Kasumi-1 (cell line): ENCODE measurements at places on chromosomes 2 and 18.

DNA sequence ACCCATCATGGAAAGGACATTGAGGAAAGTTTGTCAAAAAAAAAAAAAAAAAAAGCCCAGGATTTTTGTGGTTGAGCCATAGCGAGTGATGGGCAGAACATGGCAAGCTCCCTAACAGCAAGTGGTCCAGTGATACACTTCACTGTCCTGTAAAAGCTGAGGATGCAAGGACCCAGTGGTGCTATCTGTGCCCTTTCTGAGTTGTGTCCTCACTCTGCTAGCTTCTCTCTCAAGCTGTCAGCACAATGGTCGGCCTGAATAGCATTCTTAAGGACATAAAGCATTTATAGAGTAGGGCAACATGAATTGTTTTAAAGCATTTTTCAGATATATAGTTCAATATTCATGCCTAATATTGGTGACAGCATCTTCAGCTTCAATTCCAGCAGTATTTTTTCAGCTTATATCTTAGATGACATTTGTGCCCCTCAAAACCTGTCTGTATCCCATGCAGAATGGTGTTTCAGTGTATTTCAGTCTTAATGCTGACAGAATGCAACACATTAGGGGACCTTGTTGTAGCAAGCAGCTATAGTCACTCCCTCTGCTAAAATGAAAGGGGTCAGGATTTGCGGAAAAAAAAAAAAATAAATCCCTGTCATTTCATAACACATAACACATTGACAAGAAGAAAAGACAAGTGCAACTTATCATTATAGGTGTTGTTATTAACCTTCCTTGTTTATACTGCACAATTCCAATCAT lies 496.7 kb downstream of the THSD7B start:
- no peak for DNase-seq

GRCh38 chr2:3078684-3079083 lies 298.9 kb downstream of the EIPR1 start:
- DNase-seq, result no peak

DNA sequence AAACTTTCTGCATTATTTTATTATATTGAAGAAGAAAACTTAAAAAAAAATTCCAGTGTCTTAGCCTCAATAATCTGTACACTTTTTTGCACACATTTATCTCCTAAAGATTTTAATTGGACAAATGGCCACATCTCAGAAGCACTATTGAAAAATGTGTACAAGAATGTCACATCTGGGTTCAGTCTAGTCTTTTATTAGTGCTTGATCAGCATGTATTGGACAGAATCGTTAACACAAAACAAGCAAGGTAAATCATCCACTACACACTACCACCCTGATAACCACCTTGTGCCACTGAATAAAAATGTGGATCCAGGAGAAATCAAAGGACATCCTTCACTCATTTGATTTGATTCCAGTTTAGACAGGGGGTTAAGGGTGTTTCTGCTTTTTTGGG lies 554.8 kb downstream of the ARHGAP15 start:
- no peak for DNase-seq

DNA sequence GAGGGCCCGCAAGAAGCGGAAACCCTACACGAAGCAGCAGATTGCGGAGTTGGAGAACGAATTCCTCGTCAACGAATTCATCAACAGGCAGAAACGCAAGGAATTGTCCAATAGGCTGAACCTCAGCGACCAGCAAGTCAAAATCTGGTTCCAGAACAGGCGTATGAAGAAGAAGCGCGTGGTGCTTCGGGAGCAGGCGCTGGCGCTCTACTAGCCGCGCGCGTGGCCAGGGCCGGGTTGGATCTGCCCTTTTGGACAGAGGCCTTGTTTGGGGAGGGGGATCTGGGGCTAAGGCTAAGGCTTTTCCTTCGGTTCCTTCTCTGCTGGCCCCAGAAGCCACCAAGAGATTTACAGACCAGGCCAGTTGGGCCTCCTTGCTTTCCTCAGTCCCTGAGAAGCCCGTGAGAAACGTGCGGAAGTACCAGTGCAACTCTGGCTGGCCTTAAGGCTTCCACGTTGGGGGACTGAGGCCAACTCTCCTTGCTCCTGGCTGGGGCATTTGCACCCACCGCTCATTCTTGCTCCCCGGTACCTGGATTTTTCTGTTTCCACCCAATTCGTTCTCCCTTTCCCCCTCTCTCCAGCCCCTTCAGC lies 1.0 kb downstream of the HOXD12 start:
- no peak for DNase-seq

GRCh38 chr2:239884051-239884405 lies 141.1 kb downstream of the NDUFA10 start:
- no peak for DNase-seq

GRCh38 chr2:220789961-220790360 lies 782.1 kb downstream of the EPHA4 start:
- DNase-seq, result no peak

GRCh38 chr2:9252002-9252357 lies 45.4 kb downstream of the ASAP2 start:
- DNase-seq, result no peak

GRCh38 chr2:233085037-233085838 lies 25.1 kb downstream of the INPP5D start:
- DNase-seq, result no peak

DNA sequence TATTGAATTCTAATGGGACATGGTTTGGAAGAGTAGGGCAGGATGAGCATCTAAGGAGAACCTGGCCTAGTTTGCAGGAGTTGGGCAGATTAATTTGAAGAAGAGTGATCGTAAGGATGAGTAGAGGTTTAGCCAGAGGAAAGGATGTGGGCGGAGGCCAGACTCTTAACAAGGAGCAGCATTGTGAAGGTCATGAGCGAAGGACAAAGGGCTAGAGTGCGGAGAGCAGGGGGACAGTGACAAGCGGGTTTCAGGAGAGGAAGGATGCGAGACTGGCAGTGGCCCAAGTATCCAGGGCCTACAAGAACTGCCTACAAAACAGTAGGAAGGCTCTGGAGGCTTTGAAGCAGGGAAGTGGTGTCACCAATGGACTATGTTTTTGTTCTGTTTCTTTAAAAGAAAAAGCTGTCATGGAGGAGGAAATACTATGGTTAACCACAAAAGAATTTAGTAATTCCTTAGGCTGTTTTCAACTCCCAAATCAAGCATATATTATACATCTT lies 20.1 kb downstream of the SLC66A3 start:
- DNase-seq, result peak; percentile 87

DNA sequence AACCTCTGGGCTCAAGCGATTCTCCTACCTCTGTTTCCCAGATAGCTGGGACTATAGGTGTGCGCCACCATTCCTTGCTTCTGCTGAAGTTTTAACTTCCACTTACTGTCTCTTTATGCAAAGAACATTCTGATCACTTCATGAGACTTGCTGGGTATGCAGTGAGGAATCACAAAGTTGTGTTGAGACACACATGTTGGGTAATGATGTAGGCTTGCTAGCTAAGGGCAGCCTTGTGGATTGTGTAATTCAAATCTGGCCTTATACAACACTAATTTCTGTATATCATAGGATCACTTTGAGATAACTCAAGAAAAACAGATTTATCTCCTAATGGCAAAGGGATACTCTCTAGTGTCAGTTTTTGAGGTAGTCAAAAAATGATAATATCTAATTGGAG lies 24.2 kb downstream of the XRCC5 start:
- DNase-seq, result no peak

DNA sequence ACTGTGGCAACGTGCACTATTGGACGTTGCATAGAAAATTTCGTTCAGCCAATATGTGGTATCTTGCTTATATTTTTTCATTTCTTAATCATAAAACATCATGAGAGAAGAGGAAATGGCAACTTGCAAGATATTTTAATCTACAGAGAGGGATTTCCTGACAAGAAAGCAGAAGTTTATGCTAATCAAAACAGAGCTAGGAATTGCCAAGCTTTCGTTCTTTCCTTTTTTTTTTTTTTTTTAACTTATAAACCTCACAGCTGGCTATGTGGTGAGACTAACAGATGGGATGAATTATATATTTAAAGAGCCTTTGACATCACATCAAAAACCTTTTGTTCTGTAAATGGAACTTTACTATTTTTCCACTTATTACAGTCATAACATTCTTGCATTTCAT lies 1136.9 kb upstream of the TMEFF2 start:
- peak; percentile 76 for DNase-seq

- no peak for DNase-seq
These were observed 62.1 kb downstream of the RMDN2 start for GRCh38 chr2:37987098-37987775.

- no peak for DNase-seq
These were observed 76.5 kb upstream of the APCDD1 start for GRCh38 chr18:10377956-10378355.

- no peak for DNase-seq
These were observed 33.4 kb upstream of the CNOT11 start for GRCh38 chr2:101219246-101219645.

DNA sequence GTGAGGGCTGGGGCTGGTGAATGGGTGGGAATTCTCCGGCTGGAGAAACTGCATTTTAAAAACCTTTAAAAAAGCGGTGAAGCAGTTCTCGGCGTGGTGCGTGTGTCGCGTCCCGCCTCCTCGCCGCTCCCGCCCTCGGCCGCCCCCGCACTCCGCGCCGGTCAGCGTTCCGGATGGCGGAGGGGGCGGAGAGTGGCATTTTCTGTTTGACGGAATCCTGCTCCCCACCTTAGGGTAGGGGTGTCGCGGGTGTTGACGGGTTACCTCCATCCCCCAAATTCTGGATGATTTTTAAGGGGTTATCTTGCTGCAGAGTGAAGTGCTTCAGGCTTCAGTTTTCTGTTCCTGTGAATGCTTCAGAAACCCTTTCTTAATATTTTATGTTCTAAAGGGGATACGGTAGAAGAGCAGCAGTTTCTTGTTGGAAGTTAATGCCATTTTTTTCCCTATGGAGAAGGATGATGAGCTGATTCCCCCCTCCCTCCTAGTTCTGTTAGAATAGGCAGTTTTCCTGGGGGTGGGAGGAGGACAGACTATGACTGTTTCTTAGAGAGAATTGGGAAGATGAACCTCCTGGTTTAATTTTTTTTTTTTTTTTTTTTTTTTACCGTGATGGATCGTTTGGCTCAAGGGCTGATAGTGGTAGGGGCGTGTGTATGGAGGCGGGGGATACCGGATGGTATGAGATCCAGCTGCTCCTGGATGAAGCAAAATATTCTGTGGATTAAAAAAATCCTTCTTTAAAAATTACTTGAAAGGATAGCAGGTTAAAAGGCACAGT lies 756 bp downstream of the ABI2 start:
- DNase-seq, result peak; percentile 59

DNA sequence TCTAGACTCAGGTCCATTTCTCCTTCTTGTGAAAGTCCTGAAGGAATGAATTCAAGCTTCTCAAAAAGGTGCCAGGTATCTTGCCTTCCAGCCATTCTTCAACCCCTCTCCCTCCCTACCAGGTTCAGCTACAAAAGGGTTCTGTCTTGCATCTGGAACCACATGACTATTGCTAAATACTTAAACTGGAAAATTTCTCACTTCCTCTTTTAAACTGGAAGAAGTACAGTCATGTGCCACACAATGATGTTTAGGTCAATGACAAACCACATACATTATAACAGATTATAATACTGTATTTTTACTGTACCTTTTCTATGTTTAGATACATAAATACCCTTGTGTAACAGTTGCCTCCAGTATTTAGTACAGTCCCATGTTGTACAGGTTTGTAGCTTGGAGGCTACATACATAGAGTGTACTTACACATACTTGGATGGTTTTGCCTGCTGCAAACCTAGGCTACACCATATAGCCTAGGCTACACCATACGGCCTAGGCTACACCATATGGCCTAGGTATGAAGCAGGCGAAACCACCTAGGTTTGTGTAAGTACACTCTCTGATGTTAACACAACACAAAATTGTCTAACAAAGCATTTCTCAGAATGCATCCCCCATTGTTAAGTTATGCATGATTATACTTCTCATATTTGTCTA lies 142.0 kb upstream of the DNMT3A start:
- DNase-seq, result peak; percentile 90

GRCh38 chr2:138727956-138728355 lies 52.2 kb downstream of the NXPH2 start:
- no peak for DNase-seq

DNA sequence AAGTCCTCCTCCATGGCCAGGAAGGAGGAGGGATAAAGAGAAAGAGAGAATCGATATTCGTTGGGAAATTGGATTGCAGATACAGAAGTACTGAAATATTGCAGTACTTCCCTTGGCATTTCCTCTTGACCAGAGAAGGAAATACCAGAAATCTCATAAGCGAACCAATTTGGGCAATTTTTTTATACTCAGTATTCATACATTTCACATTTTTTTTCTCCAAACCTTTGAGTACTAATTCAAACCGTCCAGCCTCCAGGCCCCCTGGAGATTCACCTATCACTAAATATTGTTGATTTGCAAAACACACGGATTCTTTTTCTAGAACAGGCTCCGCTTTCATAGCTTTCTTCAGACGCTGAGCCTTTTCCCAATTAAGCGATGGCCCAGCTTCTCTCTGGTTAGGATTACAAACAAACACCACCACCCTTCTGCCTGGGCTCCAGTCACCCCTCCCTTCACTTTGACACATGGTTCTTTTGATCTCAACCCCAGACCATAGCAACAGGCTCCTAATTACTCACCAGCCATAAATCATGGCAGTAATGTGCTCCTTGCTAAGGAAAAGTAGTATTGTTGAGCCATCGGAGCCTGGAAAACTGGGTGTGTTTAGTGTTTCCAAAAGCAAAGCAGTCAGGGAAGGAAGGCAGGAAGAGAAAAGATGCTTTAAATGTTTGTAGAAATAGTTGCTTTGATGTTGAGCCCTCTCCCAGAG lies 138.4 kb upstream of the CCDC68 start:
- no peak for DNase-seq

- DNase-seq, result no peak
These were observed 72.6 kb downstream of the AOX1 start for GRCh38 chr2:200658278-200658864.

DNA sequence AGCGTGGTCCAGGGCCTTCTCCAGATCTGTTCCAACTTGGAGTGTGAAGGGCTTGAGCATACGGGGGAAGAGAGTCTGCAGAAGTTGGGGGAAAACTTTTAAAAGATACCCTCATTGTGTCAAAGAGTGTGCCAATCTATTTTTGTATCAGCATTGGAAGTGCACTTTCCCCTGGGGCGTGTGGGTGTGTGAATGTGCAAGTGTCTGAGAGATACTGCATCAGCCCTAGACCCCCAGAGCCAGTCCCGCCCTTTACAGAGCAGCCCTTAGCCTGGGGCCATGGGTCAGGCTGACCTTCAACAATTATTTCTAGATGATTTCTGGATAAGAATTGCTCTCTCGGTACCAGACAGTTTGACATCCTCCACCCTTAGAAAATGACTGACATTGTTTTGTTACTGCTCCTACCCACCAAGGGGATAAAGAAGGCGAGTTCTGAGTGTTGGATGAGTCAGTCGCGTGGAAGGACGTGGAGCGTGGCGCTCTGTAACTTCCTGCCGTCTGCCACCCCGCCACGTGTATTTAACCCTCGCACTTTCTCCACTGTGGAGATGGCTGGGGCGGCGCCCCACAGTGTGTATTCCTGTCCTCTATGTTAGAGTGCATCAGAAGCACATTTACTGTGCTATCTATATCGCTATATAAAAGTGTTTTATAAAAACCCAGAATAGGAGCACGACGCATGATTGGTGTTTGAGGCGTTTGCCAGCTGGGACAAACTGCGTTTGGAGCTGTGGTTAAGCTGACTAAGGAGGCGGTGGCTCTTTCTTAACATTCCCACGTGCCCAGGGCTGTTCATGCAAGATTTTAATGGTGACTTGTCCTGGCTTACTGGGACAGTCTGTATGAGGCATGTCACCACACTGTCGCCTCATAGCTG lies 122.6 kb downstream of the CABLES1 start:
- DNase-seq, result peak; percentile 26
